NCI-H1092 treated with DMSO at 0.1 percent for 48 hours (cell line): ENCODE measurements at places on chromosomes 3 and 15.
A peak's percentile ranks its signal among the peaks of the same experiment; 100 is the strongest.

DNA sequence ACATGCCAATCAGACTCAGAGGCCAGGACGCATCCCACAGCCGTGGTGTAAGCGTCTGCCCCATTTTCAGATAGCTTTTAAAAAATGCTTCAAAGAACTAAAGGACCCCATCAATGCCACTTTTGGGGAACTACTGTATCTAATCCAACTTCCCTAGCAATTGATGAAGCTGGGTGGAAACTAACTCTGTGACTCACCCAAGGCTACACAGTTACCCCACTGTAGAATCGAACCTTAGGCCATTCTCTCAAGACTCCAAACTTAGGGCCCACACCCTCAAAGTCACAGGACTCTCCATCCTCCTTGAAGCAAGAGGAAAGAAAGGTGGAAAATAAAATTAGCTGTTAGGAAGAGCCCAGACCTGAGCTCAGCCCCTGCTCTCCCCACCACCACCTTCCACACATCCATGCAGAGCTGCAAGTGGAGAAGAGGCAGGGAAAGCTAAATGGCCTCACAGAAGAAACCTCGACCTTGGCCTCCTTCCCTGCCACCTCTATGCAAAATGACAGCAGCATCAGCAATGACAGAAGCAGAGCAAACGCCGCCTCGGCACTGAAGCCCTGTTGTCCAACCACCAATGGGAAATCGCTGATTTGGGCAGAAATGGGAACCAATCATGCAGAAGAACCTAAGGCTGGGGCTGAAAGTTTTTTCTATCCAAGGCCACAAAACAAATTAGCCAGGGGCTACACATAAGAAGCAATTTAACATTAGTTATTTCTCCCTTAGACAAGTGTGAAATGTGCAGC, 22.2 kb downstream of the ANP32A start:
- no peak for DNase-seq

GRCh38 chr3:181886676-181887075, 175.0 kb downstream of the SOX2 start:
- no peak for DNase-seq

DNA sequence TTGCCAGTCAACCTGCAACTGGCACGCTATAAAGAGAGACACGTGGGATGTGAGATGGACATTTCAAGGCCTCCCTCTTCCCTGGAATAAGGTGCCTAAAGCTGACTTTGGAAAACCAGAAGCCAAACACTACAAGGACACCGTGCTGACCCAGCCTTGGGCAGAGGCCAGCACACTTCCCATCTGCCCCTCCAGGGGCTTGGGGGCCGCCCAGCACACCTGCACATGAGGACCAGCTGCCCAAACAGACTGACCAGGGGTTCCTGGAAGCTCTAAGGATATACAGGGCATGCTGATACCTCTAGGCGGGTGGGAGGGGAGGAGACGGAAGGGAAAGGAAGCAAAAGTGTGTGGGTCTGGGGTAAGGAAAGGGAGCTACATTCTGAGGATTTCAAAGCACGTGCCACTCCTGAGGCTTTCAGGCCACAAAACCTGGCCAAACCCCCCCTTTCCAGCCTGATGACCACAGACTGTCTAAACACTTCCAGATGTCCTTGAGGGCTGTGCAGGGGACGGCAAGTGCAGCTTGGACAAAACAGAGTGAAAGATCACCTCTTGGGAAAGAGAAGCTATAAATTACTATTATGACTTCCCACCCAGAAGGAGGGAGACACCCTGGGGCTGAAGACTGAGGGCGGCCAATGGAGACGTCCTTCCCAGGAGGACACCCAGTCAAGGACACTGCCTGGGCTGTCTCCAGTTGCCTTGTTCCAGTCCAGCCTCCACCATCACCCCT, 57.9 kb downstream of the ADCY5 start:
- DNase-seq, result peak; percentile 45

GRCh38 chr3:50154840-50155490, at the start of gene SEMA3F:
Gene SEMA3F, plus strand, starts transcription at chr3:50155324. Its CDS starts 4,299 bp downstream, at chr3:50159623.
- no peak for DNase-seq

- no peak for DNase-seq
Observed at GRCh38 chr3:9253327-9253726, 3.9 kb upstream of the SRGAP3 start.

DNA sequence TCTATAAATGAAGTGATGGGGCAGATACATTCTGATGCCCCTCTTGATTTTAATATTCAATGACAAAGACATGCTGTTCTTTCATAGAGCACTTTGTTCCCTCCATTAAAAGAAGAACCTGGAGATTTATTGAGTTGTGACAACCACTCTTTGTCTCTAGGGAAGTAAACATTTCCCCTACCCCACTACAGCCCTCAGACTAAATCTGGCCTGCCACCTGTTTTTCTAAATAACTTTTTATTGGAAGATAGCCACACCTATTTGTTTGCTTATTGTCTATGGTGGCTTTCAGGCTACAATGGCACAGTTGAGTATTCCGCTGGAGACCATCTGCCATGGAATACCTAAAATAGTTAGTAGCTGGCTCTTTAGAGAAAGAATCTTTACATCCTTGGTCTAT, 41.2 kb upstream of the ZNF385D start:
- no peak for DNase-seq

GRCh38 chr3:15310491-15311370, 21.7 kb downstream of the SH3BP5 start:
- no peak for DNase-seq

GRCh38 chr15:73882761-73883419, 9.5 kb downstream of the TBC1D21 start:
- no peak for DNase-seq
